ENCODE measurements at places on chromosomes 6 and 20.

- DNase-seq, result no peak
Measured at GRCh38 chr20:10481676-10482075, 46.6 kb downstream of the SLX4IP start.

- DNase-seq, result no peak
Measured at GRCh38 chr6:45491874-45492273, 114.1 kb upstream of the SUPT3H start.

- no peak for DNase-seq
Measured at GRCh38 chr20:58567437-58567836, 52.2 kb upstream of the APCDD1L start.

DNA sequence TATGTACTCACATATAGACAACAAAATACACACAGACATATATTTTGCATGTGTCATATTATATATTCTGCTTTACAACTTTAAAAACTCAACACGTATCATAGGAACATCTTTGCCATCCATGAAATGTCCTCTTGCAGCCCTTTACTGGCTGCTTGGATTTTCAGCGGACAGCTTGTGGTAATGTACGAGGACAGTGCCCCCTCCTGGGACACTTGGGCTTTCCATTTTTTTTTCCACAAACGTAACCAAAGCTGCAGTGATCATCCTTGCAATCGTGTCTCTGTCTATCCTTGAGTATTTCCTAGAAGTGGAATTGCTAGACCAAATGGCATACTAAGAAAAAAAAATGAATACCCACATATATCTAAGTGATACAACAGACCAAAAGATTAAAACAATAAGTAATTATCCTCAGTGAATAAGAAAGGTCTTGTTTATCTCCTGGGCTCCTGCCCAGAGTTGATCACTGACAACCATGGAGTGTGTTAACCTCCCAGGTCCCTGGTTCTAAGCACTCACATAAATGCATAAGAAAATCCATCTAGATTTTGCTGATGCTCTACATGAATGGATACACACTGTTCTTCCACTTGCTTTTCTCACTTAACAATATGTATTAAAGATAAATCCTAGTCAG is 18.1 kb downstream of the BPI start:
- DNase-seq, result no peak

DNA sequence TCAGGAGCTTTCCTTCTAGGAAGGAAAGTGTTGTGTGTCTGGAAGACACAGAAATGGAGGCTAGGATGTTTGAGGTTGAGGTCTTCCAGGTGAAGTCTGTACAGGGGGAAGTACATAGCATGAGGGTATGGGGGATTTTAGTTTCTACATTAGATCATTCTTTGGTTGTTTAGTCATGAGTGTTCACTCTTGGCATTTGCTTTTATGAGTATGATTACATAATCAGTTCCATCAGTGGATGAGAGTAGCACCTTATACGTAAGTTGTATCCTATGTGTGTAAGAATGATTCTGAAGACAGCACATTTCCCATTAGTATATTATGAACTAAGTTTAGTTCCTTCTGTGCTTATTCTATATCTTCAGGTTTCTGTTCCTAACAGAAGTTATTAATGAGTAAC is 1.9 kb downstream of the CDYL start:
- no peak for DNase-seq

GRCh38 chr20:48759631-48760245 is 68.1 kb downstream of the PREX1 start:
- no peak for DNase-seq
